ENCODE measurements at places on chromosomes 3 and 15.

GRCh38 chr15:37101980-37102304 is 1.6 kb upstream of the MEIS2 start:
- DNase-seq, result no peak

GRCh38 chr3:142705198-142705597 is 18.6 kb upstream of the TRPC1 start:
- no peak for DNase-seq

DNA sequence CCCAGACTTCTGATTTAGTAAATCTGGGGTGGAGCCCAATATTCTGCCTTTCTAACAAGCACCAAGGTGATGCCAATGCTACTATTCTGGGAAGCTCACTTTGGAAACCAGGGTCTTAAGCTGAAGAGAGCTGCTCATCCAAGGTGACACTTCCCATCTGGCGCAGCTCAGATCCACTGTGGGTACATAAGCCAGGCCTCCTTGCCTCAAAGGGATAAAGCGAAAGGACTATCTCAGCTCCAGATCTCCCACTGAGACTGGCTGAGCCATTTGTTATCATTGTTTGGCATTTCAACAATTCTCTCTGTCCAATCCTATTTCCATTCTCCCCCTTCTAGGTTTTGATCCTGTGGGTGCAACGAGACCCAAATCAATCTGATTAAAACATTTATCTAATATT is 323.8 kb downstream of the GBE1 start:
- no peak for DNase-seq

- no peak for DNase-seq
These were observed 28.5 kb upstream of the RPL39L start for GRCh38 chr3:187167777-187168176.

- DNase-seq, result no peak
These were observed 18.0 kb upstream of the DNAJC13 start for GRCh38 chr3:132399054-132399929.

GRCh38 chr3:20873235-20873634 is 687.2 kb upstream of the SGO1 start:
- no peak for DNase-seq

DNA sequence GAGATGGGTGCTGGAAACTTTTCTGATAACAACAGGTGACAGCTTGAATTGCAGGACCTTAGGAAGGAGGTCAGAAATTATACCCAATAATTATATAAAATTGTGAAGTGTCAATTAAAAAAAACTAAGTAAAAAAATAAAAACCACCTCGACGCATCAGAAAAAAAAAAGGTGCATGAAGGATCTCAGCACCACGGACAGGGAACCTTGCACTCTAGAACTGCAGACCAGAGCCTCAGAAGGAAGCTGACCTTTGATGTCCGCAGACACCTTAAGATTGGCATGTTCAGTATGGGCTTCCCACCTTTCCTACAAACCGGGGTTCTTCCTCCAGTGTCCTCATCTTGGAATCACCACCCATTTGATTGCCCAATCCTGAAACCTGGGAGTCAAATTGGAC is 60.9 kb downstream of the SCN10A start:
- DNase-seq, result no peak

DNA sequence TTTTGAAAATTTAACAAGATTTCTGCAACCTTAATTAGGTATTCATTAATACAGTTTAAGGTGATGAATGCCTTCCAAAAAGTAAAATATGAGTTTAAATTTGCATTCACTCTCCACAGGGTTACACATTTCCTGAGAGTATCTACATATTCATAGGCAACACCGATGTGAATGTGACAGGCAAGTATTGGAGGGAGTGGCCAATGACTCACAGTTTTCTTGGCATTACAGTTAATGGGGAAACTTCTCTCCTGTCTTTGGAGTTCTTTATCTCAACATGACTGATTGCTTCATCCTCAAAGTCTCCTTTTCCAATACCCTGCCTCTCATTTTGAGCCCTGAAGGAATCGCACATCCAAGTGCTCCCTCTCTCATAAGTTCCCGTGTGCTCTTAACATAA is 181.9 kb upstream of the CHL1 start:
- DNase-seq, result no peak

- DNase-seq, result no peak
These were observed 200.6 kb downstream of the MYRIP start for GRCh38 chr3:40009991-40010390.

GRCh38 chr3:110623571-110623970 is 448.0 kb upstream of the NECTIN3 start:
- no peak for DNase-seq

DNA sequence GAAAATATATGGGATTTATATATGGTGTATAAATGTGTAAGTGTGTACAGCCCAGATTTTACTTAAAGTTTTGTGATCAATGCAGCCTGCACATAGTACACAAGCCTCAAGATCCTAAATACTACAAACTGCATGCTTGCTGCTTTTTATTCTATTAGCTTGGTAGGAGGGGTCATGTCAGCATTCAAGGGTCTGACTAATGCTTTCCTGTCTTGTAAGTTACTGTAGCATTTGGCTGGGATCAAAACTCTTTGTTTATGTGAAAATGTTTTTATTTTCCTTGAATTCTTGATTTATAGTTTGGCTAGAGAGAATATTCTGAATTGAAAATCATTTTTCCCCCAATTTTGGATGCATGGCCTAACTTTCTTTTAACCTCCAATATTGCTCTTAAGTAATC is 370.9 kb downstream of the NSUN3 start:
- DNase-seq, result no peak

DNA sequence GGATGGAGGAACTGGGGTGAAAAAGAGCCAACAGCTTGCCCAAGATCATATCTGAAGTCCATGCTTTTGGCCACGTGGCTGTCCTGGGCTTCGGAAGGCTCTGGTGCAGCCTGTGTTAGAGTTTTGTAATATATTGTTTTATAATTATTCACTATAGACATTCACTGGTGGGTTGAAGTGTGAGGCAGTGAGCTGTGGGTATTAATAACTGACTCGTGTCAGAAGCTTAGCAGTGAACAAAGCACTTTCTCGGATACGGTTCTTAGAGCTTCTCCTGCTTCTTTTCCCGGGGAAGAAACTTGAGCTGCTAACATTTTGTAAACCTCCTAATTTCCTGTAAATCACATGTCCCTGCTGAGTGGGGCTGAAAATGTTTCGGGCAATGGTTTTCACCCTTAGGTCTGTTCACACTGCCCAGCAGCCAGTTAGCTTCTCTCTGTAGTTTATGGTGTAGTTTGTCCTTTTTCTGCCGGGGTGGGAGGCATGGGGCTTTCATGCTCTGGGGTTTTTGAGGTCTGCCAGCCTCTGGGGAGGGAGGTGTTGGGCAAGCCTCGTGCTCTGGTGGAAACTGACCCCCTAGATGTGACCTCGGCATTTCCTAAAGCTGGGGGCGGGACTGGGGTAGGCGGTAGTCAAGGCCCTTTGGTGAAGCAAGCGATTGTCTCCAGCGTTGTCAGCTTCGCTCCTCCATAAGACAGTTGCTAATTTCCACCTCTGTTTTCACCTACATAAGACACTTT is 1.7 kb downstream of the MRAS start:
- DNase-seq, result no peak

- no peak for DNase-seq
These were observed 239.3 kb upstream of the GBE1 start for GRCh38 chr3:82000773-82001172.

DNA sequence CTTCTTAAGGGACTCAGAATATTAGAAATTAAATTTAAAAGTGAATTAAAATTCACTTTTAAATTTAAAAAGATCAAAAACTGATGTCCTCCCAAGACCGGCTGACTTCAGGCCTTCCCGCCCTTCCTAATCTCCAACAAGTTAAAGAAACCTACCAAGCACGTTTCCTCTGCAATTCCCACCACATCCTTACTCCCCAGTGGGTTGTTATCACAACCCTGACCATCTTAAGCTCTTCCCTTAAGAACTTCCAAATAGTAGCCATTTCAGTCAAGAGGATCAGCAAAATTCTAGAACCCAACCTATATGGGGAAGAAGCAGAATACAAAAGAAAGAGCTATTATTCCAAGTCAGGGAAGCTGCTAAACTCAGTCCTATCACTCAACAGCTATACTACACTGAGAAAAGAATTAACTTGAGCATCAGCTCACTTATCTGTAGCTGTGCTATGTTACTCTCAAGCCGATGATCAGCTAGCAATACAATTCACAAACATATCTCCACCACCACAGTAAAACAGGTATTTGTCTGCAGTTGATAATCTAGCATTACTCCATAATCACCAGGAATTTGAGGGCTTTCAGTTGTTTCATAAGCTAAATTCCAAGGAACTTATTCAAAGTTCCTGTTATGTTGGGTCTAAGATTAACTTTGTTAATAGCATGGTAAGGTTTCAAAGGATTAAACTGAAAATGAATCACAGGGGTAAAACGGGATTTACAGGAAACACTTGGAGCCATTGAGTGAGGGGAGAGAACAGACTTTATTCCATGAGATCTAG is 14.3 kb downstream of the ABCC5 start:
- no peak for DNase-seq

DNA sequence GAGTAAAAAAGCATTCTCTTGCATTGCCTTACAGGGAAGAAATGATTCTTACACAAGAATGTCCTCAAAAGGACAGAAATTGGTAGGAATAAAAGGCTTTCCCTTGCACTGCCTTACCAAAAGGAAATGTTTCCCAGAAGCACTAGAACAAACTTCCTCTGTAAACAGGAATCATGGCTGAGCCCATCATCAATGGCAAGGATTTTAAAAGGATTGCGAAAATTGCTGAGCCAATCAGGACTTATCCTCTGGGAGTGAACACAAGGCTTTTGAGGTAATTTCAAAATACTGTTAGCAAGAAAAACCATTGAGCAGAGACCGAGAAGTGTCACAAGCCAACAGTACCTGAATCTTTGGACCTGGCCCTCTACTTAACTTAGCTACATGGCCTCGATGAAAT is 897.3 kb downstream of the ROBO1 start:
- DNase-seq, result no peak

GRCh38 chr3:152270937-152271336 is 2.2 kb downstream of the MBNL1 start:
- DNase-seq, result no peak

GRCh38 chr15:40452296-40453090 is 11.7 kb downstream of the BAHD1 start:
- DNase-seq, result no peak

- no peak for DNase-seq
These were observed 34.9 kb upstream of the ZNF385D start for GRCh38 chr3:21785765-21786437.

DNA sequence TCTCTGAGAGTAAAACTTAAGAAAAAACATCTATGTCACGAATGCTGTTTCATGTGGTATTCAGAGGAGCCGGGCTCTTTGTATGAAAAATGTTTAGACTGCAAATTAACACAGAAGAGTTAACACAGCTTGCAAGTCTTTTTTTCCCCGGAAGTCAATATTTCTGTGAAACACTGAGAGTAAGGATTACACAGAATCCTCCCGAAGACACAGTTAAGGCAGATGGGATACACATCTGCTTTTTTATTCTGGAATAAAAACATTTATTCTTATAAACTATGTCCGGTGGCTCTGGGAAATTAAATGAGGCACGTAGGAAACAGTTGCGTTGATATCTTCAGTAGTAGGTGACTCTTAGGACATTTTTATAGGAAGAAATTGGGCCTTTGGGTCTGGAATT is 180.6 kb downstream of the PTPRG start:
- no peak for DNase-seq

- no peak for DNase-seq
These were observed 18.1 kb upstream of the DOCK3 start for GRCh38 chr3:50656417-50657195.

DNA sequence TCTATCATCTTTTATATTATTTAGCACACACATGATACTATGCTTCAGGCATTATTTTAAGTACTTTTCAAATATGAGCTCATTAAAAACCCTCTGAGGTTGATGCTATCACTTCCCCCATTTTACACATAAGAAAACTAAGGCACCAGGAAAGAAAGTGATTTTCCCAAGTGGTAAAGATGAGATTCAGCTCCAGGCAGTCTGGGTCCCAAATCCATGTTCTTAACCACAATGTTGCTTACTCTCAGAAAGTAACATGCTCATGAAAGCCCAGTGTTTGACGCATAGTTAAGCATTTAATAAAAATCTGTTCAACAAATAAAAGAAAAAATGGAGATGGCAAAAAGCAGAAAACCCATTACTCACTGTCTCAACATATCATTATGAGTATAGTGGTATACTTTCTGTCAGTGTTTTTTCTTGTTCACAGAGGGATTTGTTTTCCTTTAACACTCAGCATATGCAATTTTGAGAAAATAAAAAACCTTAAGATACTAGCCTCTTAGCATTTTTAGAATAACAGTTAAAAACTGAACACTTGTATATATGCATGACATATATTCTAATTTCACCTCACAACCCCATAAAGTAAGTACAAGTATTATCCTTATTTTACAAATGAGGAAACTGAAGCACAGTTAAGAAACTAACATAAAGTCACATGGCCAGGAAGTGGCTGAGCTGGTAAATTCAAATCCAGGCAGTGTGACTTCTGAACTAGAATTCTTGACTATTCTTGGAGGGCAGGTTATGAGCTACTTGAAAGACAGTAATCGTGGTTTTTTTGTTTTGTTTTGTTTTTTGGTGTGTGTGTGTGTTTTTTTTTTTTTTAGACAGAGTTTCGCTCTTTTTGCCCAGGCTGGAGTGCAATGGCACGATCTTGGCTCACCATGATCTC is 10.4 kb downstream of the PEAK1 start:
- DNase-seq, result no peak

- no peak for DNase-seq
These were observed 65.4 kb downstream of the GBE1 start for GRCh38 chr3:81696090-81696489.

DNA sequence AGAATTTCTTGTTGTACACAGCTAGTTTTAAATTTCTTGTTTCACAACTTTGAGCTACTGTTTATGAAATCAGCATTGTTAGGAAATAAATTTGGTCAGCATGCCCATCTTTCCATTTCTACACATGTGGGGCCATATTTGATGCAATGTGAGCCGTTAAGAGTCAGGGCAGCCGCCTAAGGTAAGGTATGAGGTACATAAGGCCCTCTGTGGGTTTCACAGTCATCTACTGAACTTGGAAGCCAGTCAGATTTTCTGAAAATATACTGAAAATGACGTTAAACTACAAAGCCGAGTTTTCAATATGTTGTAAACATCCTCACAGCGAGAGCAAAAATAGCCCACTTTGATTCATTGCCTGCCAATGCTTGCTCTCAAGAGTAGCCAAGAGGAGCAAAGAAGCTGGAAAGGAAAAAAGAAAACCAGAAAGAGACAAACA is 94.7 kb upstream of the PDZRN3 start:
- DNase-seq, result no peak

DNA sequence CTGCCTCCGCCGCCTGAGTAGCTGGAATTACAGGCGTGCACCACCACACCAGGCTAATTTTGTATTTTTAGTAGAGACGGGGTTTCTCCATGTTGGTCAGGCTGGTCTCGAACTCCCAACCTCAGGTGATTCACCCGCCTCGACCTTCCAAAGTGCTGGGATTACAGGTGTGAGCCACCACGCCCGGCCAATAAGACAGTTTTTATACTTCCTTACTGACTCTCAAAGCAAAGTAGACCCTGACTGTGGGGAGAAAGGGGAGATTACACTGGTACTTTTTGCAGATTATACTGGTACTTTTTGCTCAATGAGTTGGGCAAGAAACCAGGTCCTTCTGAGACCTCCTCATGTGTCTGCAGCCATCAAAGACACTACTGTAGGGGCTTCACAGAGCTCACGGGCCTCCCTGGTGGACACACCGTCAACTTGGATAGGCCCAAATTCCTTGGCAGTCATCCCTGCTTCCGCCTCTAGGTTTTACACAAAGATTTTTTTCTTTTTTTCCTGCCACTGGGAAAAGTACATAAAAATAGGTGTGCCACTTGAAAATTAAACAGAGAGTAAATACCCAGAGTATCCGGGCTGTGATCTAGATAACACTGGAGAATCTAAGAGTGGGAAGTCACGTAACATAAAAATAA is 143.3 kb upstream of the WNT5A start:
- no peak for DNase-seq

All from Right ventricle myocardium inferior (tissue), 1 donor.